Fibroblast of upper back skin (primary cell): ENCODE measurements at places on chromosomes 3 and 15.

DNA sequence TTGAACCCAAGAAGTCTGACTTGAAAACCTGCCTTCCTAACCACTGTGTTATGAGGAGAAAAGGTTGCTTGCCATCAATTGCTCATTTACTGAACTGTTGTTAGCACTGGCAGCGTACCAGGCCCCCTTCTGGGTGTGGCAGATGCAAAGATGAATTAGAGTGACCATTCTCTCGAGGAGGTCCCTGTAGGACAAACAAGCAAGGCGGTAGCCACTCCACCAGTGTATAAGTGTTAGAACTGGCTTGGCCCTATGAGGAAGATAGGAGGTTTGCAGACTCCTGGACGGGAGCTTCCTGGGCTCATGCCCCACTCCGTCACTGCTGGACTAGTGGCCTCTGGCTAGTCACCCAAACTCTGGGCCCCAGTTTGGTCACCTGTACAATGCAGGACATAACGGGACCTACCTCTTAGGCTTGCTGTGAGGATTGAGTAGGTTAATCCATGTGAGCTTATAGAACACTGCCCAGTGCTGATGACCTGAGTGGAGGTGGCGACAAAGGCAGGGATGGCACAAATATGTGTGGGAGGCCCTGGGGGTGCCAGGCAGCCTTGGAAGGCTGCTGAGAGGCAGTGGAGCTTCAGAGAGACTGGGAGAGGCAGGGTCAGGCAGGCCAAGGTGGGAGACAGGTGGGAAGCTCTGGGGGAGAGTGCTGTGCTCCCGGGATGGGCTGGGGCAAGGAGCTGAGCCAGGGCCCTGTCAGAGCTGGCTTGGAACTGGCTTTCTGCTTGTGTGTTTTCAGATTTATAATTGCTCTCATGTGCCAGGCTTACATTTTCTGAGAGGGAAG is 145.9 kb downstream of the DNAJB8 start:
- DNase-seq = no peak

DNA sequence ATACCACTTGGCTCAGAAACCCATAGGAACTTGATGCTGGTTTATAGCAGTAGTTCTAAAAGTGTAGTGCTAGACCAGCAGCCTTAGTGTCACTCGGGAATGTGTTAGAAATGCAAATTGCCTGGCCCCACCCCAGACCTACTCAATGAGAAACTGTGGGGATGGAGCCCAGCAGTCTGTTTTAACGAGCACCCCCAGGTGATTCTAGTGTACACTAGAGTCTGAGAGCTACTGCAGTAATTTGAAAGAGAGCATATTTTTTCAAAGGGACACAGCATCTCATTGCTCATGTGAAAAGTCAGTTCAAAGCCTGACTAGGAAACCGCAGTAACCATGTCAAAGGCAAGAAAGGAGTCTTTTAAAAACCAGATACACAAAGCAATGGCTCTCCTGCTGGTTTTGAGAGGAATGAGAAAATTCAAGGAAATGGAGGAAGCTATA is 313.4 kb downstream of the SQOR start:
- DNase-seq = peak; percentile 2

DNA sequence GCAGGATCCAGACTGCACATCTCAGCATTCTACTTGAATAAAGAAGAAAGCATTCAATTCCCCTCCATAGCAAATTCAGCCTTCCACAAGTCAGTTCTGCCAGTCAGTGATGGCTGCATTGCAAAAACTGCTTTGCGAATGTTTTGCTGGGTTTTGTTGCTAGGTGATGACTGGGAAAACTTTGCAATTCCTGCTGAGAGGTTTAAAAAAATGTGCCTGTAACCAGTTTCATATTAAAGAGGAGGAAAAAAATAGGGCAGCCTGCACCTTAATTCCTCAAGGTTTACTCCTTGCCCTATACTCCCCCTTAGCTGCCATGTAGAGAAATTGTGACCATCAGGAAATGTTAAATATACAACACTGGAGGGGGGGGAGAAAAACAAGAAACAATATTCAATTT is 225.6 kb upstream of the ATP11B start:
- DNase-seq = peak; percentile 5

DNA sequence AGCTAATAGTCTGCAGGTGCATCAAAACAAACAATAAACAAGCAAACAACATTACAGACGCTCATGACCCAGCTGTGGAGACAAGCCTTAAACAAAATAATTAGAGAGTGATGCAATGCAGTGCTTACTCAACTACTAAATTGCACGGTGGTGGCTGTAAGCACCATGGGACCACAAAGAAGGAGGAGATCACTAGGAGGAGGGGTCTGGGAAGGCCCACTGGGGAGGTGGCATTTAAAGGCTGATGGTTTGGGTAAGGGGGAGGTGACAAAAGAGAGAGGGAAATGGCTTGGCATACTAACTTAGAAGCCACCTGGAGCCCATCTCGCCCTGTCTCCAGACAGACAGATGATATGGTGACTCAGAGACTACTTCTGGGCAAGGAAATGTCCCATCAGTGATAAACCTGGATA is 516.7 kb downstream of the FOXP1 start:
- DNase-seq = no peak

GRCh38 chr3:42183991-42184632 is 81.9 kb downstream of the CCK start:
- no peak for DNase-seq

DNA sequence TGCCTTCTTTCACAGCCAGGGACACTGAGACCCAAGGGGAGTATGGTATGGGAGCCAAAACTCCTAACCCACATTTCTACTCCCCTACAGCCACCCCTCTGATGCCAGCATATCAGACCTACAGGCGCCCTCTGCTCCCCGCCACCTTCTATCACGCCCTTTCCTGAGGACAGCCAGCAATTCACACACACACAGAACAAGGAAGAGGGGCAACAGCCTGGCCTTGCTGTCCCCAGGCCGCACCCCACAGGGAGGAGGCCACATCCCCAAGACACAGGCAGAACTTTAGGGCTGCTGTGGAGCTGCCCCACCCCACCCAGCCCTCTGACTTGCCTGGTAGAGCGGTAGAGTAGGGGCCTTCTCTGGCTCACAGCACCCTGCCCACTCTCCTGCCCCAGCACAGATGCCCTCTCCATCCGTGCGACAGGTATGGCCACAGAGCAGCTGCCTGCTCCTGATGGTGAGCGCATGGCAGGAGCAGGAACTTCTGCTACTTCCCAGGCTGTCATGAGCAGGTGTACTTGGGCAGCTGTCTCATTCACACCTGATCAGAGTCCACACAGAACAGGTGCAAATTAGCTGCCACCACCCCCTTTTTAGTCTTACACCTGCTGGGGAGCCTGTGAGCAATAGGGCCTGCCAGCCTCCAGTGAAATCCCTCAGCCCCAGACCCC is 33.4 kb downstream of the CCDC33 start:
- no peak for DNase-seq

DNA sequence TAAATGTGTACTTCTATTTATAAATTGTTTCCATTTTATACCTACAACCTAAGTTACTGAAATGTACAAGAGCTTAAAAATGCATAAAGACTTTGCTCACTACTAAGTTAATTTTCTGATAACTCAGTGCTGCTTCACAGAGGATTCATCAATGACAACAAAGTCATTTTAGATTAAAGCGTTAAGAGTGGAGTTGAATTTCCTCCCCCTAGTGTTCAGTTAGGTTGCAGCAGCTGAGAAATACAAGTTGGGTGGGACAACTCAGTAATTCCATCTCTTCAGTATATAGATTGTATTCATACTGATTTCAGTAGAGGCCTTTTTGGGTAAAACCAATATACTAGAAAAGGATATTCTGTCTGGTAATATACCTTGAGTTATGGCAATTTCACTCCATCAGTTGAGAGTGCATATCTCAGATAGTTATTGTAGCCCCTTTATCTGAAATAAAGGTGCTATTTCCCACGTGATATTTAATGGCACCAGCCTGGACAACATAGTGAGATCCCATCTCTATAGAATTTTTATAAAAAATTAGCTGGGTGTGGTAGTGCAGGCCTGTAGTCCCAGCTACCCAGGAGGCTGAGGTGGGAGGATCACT is 6.9 kb upstream of the RPL35A start:
- DNase-seq = peak; percentile 43

- peak; percentile 38 for DNase-seq
Observed at GRCh38 chr3:177294221-177294620, 96.9 kb upstream of the TBL1XR1 start.

GRCh38 chr15:65888981-65889380 is 19.7 kb downstream of the RAB11A start:
- DNase-seq = no peak

- no peak for DNase-seq
Observed at GRCh38 chr3:177842743-177843734, 645.8 kb upstream of the TBL1XR1 start.

GRCh38 chr3:188397766-188398705 is 244.1 kb downstream of the LPP start:
- no peak for DNase-seq

- no peak for DNase-seq
Observed at GRCh38 chr3:140219923-140220452, 285.0 kb downstream of the CLSTN2 start.

DNA sequence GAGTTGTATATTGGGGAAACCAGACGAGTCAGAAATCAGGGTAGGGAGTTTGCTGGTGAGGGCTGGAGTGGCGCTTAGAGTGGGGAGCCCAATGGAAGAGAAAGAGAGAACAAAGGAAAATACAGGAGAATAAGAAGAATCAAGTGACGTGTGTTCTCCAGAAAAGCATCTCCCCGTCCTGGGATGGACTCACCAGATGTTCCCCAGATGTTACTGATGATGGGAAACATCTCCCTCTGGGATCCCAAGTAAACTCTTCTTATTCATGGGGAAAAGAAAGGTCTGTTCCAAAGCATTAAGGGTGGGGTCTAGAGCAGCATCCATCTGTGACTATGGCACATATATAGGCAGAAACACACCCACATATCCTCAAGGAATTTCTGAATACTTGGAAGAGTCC is 3.0 kb upstream of the CSRNP1 start:
- peak; percentile 33 for DNase-seq

DNA sequence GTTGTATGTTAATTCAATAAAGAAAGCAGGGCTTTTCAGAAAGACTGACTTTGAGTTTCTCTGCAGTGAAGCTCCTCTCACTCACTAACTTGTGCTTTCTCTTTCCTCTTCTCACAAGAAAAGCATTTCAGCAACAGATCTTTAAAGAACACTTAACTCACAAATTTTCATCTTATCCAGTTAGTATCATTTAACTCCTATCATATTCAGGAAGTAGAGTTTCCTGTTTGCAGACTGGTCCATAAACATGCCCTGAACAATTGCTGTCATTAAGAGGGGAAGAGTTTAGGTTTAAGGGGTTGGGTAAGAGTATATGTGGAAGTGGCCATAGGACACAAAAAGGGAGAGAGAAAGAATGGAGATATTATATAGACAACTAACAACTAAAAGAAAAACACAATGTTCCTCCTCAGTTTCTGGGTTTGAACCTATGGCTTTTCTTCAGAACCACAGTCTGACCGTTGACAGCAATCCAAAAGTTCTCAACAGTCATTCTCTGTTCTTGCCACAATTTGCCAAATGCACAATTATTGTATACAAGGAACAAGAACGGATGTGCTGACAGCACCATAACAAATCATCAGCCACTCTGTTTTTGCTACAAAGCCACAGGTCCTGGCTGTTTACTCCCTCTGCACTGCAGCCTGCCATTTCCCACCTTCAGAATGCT is 63.9 kb downstream of the CHAC1 start:
- no peak for DNase-seq

DNA sequence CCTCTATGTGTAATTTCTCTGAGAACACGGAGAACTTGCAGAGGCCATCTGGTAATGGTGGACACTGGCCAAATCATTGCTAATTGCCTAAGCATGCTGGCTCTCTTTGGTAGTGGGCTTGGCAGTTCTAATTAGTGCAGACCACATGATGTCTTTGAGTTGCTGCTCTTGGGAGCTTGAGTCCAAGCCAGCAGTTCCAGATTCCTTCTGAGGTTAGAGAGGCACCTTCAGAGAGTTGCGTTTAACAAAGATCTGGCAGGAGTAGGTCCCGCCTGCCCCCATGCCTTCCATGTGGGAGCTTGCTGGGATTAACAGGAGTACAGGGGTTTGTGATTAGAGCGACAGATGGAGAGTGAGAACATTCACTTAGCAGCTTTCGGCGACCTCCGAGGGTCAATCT is 449.0 kb upstream of the LMCD1 start:
- no peak for DNase-seq

DNA sequence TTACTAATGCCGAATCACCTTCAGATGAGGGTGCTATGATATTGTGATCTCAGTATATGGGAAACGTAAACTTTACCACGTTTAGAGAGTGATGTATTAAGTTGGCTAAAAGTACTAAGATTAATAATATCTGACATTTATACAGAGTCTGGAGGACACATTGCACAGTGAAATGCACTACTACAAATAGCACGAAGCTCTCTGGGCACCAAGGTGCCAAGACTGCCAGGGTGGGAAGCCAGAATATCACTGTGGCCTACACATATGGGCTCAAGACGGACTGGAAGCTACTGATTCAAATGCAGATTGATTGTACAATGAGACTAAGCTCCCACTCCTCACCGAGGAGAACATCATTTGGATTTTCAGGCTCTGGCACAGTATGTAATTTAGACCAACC is 113.3 kb upstream of the LIPC start:
- no peak for DNase-seq

DNA sequence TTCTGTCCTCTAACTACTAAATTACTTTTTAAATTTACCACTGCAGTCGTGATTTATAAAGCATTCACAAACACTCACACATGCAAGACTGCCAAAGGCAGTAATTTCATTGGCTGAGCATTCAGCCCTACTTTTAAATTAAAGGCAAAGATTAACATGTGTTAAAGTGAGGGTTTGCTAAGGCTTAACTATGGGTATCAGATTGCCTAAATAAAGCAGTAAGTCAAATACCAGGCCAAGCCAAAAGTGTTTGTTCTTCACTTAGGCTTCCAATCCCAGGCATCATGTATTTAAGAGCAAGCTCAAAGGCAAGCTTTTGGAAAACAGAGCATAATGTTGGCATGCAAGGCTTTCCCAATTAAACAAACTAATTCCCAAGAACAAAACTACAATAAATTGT is 187.3 kb downstream of the SUCNR1 start:
- no peak for DNase-seq

DNA sequence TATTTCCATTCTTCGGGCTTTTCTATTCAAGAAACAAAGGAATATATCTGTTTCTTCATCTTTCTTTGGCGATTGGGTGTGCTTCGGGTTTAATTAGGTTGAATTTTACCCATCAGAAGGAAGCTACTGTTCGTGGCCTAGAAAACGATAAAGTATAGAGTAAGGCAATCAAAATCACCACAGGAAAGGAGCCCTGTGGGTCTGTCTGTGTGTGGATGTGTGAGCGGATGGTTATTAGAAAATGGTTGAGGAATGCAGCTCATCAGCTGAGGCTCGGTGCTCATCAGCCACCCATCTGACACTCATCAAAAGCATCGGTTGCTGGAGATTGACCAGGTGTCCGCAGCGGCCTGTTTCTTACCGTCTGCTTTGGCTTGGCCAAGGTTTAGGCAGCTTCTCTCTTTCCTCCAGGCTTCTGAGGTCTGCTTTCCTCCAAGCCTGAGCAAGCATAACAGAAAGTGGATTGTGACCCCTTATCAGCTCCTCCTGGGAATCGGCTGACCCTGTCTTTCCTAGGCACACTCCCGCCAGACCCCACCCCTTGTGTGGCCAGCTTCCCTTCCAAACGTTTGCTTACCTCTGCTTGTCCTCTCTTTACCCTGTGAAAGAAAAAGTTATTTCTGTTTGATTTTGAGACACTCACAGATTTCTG is 17.6 kb upstream of the ISLR start:
- DNase-seq = no peak

- DNase-seq = no peak
Observed at GRCh38 chr3:167318306-167318705, 61.8 kb downstream of the ZBBX start.
